ENCODE measurements at places on chromosomes 12 and 14.

GRCh38 chr12:26134540-26134939 is 9.7 kb upstream of the BHLHE41 start:
- DNase-seq: no peak

DNA sequence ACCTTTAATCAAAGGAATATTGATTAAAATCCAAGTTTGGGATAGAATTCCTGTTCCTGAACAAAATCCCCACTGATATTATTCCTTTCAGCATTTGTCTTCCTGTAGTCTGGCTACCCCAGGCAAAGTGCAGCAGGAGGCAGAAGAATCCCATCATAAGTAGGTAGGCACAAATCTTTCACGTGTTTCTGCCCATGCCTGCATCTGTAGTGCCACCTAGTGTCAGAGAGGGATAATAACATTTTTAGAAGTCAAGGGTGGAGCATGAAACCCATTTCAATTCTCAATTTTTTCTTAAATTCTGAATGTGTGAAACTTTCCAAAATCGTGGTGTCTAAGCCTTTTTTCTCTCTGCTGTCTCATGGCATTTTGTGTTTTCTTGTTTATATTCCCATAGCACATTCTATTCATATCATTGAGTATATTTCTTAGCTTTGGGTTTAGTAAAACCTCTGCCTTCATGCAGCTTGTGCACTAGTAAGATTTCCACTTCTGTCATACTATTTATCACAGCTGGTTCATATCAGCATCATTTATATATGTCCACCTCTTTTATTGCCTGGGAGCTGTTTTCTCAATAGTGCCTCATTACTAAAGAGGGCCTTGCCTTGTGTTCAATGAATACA is 47.8 kb upstream of the RERG start:
- peak; percentile 52 for DNase-seq

GRCh38 chr14:103544388-103545218 is 15.6 kb downstream of the TRMT61A start:
- no peak for DNase-seq

- peak; percentile 31 for DNase-seq
These were observed 44.7 kb upstream of the SINHCAF start for GRCh38 chr12:31370531-31371255.

DNA sequence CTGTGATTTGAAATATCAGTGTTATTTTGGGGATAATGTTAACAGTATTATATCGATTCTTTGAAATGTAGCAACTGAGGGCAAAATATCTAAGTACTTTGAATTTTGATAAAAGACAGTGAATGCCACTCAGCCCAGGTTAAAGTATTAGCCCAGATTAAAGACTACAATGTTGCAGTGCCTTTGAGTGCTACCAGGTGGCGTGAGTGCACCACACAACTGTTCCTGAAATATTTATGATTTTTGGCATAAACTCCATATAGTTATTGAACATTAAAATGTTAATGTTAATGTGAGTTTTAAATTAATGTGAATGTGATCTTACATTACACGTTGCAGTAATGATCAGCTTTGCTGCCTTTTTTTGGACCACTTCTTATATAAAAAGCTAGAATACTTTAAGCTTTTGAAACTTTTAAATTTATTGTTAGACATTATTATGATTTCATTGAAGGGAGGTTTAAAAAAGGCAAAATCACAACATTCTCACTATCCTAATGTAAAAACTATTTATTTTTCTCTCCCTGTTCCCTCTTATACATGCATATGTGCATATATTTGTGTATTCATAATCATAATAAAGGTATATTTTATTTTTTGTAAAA is 22.5 kb downstream of the MRPS35 start:
- DNase-seq: no peak

DNA sequence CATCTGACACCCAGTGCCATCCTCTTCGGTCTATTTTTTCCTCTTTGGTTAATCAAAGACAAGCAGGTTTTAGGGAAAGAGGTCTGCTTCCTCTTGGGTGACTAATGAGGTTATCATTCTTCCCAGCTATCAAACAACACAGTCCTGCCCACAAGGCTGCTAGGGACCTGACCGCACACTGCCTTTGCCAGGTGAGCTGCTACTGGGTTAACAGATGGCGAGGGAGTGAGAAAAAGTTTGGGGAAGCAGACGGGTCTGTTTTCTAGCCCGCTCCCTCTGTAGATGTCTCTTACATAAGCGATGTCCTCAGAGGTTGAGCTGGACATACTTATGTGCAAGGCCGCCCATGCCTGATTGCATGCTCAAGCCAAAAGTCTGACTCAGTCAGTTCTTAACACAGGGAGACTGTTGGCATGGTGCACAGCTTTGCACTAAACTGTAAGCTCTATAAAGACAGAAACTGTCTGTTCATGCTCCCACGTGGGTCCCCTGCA is 94.1 kb downstream of the SLC15A4 start:
- no peak for DNase-seq

DNA sequence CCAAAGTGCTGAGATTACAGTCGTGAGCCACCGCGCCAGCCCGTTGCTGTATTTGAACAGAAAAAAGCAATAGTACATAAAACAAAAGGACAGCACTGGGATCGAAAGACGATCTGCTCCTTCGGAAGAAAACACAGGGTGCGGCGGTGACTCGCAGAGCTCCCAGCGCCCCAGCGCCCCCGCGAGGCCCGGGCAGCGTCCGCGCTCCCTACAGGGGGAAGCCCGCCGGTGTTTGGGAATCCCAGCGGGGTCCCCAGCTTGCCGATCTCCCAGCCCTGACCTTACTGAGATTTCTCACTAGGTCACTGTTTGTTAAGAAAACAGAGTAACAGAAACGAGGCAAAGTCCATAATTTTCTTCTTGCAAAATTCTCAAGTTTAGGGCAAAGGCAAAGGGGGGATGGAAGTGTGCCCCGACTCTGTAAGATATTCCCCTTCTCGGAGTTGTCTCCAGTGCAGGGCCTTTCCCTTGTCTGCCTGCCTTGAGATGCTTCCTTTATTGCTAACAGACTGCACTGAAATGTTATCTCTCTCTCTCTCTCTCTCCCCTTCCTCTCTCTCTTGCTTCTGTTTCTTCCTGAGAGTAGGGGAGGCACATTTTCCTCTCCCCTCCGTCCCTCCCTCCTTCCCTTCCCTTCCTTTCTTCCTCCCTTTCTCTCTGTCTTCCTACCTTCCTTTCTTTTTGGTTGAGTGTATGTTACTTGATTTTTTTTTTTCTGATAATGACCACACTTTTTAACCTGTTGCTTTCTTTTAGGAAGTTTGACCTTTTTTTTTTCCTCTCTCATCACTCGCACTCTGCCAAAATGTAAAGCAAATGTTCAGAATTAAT is 91.9 kb downstream of the TMEM30B start:
- DNase-seq: peak; percentile 80

DNA sequence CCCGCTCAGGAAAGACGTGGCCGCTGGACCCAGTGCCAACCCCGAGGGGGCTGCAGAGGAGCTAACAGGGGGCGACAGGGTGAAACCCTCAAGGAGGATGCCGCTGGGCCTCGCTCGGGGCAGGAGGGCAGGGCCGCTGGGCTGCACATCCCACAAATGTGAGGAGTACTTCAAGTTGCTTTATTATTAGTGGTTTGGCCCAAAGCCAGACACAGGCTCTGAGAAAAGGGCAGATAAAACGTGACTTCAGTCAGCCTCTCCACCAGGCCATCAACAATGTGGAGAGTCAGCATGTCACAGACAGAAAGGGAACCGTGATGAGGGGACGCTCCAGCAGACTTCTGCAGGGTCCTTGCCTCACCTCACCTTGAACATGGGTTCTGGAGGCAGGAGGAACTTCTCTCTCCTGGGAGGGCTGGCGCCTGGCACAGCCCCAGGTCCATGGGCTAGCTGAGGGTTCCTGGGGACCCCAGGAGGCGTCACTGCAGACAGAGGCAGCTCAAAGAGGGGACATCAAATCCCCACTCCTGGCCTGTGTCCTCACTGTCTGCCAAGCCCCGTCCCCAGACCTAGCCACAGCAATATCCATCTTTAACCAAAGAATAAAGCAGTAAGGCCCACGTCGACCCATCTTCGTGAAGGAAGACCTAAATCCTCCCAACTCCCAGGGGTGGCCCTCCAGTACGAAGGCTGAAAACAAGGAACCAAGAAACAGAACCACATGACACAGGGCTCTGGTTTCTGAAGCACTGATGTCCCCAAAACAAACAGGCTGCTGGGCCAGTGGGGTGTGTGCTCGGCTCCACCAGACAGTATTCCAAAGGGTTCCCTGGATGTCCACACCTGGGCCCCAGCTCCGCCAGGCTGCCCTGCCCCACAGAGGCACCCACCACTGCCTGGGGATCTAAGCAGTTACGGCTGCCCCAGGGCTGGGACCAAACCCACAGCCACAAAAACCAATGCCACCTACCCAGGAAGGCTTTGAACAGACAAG is 35.1 kb downstream of the CCDC85C start:
- DNase-seq: no peak

- DNase-seq: no peak
These were observed 61.4 kb downstream of the SEL1L start for GRCh38 chr14:81472096-81472800.

- DNase-seq: no peak
These were observed 945 bp upstream of the HIP1R start for GRCh38 chr12:122834104-122834920.

- no peak for DNase-seq
These were observed 17.1 kb downstream of the POU6F1 start for GRCh38 chr12:51200806-51201205.

GRCh38 chr12:81077686-81078441 is at the start of gene ACSS3:
Gene ACSS3, plus strand, starts transcription at chr12:81078079. Its CDS starts 42 bp downstream, at chr12:81078121.
- DNase-seq: no peak

- no peak for DNase-seq
These were observed 38.9 kb downstream of the C14orf132 start for GRCh38 chr14:96077983-96078624.

- DNase-seq: no peak
These were observed 55.4 kb downstream of the ASCL1 start for GRCh38 chr12:103012884-103013283.

DNA sequence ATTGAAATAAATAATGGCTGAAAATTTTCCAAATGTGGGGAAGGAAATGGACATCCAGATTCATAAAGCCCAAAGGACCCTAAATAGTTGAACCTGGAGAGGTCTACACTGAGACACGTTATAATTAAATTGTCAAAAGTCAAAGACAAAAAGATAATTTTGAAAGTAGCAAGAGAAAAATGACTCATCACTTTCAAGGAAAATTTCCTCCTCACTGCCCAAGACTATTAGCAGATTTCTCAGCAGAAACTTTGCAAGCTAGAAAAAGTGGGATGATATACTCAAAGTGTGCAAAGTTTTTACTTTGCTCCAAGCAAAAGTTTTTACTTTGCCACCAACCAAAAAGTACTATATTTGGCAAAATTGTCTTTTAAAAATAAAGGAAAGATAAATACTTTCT is 15.9 kb upstream of the KRT83 start:
- no peak for DNase-seq

- DNase-seq: no peak
These were observed 51.0 kb downstream of the NINJ2 start for GRCh38 chr12:612293-612692.

- DNase-seq: no peak
These were observed 238.4 kb downstream of the TMEM132D start for GRCh38 chr12:129665414-129665813.

GRCh38 chr12:70045036-70045435 is 198.2 kb upstream of the CNOT2 start:
- no peak for DNase-seq

- DNase-seq: no peak
These were observed 8.6 kb downstream of the NANOG start for GRCh38 chr12:7797698-7798398.

- DNase-seq: no peak
These were observed 5.1 kb downstream of the C12orf56 start for GRCh38 chr12:64385468-64385867.

DNA sequence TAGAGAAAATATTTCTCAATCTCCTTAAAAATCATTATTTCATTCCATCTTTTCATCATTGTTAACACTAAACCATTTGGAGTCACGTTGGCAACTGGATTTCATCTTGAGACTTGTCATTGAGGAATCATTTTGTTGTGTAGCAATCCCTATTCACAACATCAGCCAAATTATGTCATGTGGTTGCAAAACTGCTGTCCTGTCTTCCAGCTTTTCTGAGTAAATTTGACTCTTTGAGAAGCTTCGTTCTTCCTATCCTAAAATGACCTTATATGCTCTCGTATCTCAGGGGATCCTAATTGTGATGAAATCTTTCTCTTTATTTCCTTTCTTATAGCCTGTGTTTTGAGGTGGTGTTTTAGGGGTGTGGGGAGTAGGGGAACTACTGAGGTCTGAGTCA is 30.6 kb upstream of the KICS2 start:
- DNase-seq: peak; percentile 83

GRCh38 chr12:69666798-69667197 is 32.3 kb downstream of the BEST3 start:
- no peak for DNase-seq
